Sigmoid colon (tissue), 7 donors: ENCODE measurements at places on chromosomes 1 and 21. TPM values are rescaled to one million over a fixed set of nuclear protein-coding genes. Genes with fewer than 3 reads are reported as not detected.

The AMY1C gene
- not detected for total RNA-seq

The F5 gene
- not detected for total RNA-seq

The CCDC27 gene
- not detected for total RNA-seq

The TMEM125 gene
- not detected for total RNA-seq

DNA sequence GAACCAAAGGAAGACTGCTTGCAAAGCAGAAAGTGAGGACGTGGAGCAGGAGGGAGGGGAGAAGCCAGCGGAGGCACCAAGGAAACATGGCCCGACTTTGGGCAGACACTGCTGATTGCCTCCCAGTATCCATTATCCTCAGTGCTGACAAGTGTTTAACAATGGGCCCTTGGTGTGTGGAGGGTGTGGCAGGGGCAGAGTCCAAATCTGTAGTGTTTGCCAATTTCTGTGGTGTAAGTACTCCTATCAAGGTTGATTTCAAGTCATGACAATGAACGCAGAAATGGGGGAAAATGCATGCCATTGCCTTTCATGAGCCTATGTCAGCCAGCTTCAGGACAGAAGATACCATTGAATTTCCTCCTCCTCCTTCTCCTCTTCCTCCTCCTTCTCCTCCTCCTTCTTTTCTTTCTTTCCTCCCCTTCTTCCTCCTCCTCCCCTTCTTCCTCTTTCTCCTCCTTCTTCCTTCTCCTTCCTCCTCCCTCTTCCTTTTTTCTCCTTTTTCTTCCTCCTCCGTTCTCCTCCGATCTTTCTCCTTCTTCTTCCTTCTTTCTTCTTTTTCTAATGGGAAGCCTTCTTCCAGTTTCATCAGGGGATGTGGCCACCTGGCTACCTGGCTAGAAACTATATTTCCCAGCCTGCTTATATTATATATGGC, 10.3 kb upstream of the PHC2 start:
- DNase-seq, result no peak
- H3K4me3 ChIP-seq, result no peak overlapping the region
- H3K27me3 ChIP-seq, result no peaks in the 10 kb centered on the region
- no peaks in the 10 kb centered on the region for H3K36me3 ChIP-seq

DNA sequence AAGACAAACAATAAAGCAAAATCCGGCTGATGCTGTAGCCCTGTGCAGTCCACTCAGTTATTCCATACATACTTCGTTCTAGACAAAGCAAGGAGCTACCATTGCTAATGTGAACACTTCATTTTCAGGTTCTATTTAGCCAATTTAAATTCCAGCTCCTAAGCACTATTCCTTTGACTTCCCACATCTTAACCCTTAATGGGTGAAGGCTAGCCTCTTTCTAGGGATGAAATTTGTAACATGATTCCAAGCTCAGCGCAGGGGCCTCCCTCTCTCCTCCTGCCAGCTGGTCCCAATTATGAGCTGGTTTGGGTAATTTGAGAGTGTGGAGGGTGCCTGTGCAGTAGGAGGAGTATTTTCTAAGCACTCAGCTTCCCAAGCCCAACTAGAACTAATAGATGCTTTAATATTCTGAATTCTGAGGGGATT, 53.9 kb upstream of the PTGFRN start:
- DNase-seq, result no peak
- no peak overlapping the region for H3K4me3 ChIP-seq
- no peaks in the 10 kb centered on the region for H3K27me3 ChIP-seq
- peak overlapping the region; percentile 7 for H3K27ac ChIP-seq

DNA sequence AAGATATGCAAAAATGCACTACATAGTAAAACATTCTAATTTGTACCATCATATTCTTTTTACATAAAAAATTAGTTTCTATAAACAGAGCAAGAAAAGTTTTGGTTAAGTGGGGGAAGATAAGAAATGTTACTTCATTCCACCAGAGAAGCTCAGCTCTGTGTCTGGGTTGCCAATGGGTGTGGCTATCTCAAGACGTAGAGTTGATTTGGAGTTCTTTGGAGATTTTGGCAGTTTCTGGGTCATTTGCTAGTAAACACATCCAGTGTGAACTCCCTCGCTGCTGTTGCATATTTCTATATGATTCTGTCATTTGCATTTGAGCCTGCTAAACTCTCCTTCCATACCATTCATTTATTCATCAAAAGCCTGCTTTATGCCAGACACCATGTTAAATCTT, 7.2 kb downstream of the RGL1 start:
- no peak for DNase-seq
- no peaks in the 10 kb centered on the region for H3K36me3 ChIP-seq
- peak overlapping the region; percentile 62 for H3K27ac ChIP-seq

DNA sequence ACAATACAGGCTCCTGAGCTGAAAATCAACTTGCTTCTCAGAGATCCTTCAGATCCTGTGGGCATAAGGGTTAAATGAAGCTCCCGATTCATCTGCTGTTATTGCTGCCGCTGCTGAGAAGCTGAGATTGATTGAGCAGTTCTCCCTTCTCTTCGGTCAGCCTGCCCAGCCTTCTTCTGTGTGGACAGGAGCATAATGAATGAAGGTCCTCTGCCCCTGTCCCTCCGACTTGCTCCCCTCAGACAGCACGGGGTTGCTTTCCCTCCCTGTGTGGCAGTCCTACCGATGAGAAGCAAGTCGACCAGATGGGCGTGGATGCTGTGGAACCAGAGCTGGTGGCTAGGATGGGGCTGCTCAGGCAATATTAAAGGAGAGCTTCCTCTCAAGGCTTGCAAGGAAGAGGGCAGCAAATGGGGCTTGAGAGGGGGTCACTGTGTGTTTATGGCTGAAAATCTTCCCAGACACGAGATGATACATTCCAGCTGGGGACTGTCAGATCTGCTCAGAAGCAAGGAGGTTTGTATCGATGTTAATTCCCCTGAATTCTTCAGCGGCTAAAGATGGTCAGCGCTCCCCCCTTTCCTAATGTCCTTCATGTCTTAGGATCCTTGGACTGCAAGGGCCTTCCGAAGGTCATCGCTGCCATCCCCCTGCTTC, 63.9 kb upstream of the GOLT1A start:
- H3K27ac ChIP-seq, result no peak overlapping the region
- H3K4me3 ChIP-seq, result no peak overlapping the region
- H3K36me3 ChIP-seq, result no peaks in the 10 kb centered on the region
- peaks cover 11% of the 10 kb centered on the region for H3K27me3 ChIP-seq
- H3K4me1 ChIP-seq, result no peaks in the 10 kb centered on the region

DNA sequence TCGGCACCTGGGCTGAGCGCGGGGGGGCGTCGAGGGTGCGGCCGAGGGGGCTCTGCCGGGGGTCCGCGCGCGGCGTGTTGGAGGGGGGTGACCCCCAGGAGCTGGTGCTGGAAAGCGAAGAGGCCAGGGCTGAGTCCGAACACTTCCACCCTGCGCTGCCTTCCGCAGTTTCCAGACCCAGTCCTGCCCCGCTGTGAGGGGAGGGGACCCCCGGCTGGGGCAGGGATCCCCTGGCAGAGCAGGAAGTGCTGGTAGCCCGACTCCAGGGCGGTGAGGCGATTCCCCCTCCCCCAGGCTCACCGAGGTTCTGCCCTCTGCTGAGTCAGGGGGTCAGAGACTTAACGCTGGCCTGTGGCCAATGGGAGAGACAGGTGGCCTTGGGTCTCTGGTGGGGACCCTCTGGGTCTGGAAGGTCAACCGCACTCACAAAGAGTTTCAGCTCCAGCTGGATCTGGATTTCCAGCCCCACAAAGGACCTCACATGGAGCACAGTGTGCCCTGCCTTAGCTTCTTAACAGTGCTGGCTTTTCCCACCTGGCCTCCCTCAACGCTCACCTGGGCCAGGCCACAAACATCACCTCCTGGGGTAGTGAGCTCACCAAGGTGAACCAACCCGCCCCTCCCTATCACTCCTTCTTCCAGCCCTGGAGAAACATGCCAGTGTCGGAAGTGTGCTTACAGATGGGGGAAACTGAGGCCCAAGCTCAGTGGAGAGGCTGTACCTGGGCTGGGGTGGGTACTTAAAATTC, 39.8 kb upstream of the SYNC start:
- no peaks in the 10 kb centered on the region for H3K27me3 ChIP-seq
- H3K4me3 ChIP-seq, result peak overlapping the region; percentile 79
- H3K36me3 ChIP-seq, result no peaks in the 10 kb centered on the region
- H3K4me1 ChIP-seq, result no peaks in the 10 kb centered on the region
- H3K27ac ChIP-seq, result peak overlapping the region; percentile 80
- DNase-seq, result no peak

DNA sequence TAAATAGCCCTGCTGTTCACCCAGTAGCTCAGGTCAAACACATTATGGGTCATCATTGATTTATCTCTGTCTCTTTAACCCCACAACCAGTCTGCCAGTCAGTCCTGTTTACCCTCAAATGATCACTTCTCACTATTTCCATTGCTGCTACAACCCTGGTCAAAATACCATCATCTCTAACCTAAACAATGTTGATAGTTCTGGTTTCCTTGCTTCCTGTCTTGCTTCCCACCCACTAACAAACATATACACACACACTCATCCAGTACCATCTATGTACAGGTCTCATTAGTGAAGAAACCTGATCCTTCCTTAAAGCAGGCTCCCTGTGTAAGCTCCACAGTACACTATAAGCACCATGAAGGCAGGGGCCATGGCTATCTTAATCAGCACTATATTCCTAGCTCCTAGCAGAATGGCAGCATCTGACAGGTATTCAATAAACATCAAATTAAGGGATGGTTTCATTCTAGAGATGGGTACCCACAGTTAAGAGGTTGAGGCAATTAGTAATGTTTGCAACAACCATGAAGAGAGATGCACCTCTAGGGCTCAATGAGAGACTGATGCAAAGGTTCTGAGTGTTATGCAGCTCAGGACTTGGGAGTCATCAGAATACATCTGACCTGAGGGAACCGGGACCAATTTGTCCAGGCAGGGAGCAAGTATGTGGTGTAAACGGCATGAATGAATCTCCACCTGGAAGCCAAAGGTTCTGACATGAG, 10.0 kb upstream of the TGFBR3 start:
- H3K36me3 ChIP-seq, result no peaks in the 10 kb centered on the region
- no peak overlapping the region for H3K4me3 ChIP-seq
- no peaks in the 10 kb centered on the region for H3K27me3 ChIP-seq
- DNase-seq, result no peak
